ENCODE measurements at places on chromosomes 7 and 10. TPM values are rescaled to one million over a fixed set of nuclear protein-coding genes. Genes with fewer than 3 reads are reported as not detected.

The BAZ1B gene
- 68.9 TPM for total RNA-seq

DNA sequence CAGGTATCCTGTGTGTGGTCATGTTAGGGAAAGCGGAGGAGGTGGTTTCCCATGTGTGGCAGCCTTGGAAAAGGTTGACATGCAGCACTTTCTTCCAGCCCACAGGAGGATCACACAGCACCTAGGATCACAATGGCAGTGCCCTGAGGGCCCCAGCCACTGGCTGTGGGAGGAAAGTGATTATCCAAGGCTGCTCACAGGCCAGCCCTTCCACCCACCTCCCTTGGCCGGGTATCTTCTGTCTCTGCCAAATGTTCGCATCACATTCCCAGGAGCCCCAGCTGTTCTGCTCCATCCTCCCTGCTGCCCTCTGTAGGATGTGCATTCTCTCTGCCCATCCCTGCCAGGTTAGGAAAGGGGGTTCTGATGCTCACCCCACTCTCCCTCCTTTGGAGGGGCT, 2.5 kb upstream of the MLXIPL start:
- no peaks in the 10 kb centered on the region for H3K36me3 ChIP-seq
- peaks cover 38% of the 10 kb centered on the region for H3K27me3 ChIP-seq
- DNase-seq: no peak
- H3K27ac ChIP-seq: no peak overlapping the region

- peaks cover 6% of the 10 kb centered on the region for H3K27me3 ChIP-seq
- H3K27ac ChIP-seq: no peak overlapping the region
- H3K4me1 ChIP-seq: no peaks in the 10 kb centered on the region
These were observed 56.7 kb upstream of the SEPHS1 start for GRCh38 chr10:13404791-13405190.

GRCh38 chr7:7416031-7416858, 119.4 kb downstream of the COL28A1 start:
- H3K4me3 ChIP-seq: no peak overlapping the region
- no peaks in the 10 kb centered on the region for H3K4me1 ChIP-seq
- no peaks in the 10 kb centered on the region for H3K27me3 ChIP-seq
- no peaks in the 10 kb centered on the region for H3K36me3 ChIP-seq
- peak; percentile 63 for DNase-seq
- no peak overlapping the region for H3K27ac ChIP-seq

DNA sequence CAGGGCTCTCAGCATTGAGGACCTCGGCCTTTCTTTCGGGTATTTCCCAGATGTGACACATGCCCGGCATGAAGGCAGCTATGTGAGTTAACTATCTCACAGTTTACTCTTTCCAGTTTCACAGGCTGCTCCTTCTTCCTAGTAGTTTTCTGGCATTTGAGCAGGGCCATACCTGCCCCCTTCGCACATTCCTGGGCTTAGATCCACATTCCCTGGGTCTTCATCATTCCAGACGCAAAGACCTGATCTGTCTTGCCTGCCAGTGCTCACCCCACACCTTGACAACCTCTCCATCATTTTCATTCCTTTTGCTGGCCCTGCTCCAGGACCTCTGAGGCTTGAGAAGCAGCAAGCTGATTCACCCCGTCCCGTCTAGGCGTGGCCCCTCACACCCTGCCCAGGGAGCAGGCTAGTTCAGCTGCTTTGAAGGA, 227.5 kb downstream of the WDR11 start:
- H3K4me1 ChIP-seq: no peaks in the 10 kb centered on the region
- H3K36me3 ChIP-seq: no peaks in the 10 kb centered on the region
- no peaks in the 10 kb centered on the region for H3K27me3 ChIP-seq
- H3K4me3 ChIP-seq: no peak overlapping the region
- H3K27ac ChIP-seq: no peak overlapping the region

DNA sequence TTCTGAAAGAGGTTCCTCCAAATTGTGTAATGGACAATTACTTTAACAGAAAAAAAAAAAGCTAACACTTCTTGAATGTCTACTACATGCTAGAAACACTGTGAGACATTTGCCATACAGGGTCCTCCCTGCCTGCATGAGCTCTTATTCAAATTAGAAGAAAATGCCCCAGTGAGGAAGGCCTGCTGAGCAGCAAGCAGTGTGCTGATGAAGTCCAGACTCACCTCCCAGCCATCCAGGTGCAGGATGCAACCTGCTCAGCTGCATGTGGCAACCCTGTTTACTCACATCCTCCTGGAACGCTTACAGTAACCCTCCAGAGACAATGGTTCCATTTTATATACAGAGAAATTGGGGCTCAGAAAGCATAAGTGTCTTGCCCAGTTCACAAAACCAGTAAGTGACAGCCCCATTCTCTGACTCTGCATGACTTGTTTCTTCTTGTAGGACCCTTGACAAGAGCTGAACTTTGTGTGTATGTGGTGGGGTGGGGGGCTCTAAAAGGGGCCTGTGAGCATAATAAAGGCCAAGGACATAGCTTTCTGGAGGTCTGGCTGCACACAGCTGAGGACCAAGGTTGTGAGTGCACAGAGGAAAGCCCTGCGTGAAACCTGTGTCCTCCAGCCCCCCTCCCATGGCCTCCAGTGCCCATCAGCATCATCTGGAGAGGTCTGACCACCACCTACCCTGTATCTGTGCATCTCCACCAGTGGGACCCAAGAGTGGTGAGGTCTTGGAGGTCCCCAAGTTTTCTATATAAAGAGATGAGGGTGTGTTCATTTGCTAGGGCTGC, 387.8 kb downstream of the GRID1 start:
- H3K4me3 ChIP-seq: no peak overlapping the region
- H3K4me1 ChIP-seq: no peaks in the 10 kb centered on the region
- no peaks in the 10 kb centered on the region for H3K36me3 ChIP-seq
- no peak overlapping the region for H3K27ac ChIP-seq
- no peak for DNase-seq

The TLL2 gene
- total RNA-seq: 0.17 TPM

DNA sequence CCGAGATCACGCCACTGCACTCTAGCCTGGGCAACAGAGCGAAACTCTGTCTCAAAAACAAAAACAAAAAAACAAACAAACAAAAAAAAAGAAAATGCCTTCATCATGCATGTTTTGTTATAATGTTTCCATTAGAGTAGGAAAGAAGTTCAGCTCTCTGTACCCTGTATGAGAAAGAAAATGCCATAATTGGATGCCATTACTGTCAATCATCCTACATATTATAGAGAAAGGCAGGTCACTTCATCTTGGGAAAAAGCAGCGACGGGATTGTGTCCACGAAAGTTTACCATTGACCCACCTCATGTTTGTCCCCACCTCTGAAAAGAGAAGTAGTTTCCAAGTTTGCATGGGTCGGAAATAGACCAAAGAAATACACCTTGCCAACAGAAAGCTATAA, 33.8 kb downstream of the SEC61G start:
- no peak overlapping the region for H3K4me3 ChIP-seq
- DNase-seq: no peak
- no peaks in the 10 kb centered on the region for H3K4me1 ChIP-seq
- H3K36me3 ChIP-seq: no peaks in the 10 kb centered on the region
- H3K27ac ChIP-seq: no peak overlapping the region
- H3K27me3 ChIP-seq: no peaks in the 10 kb centered on the region

The ZNF316 gene
- 13.0 TPM for total RNA-seq

The ACTA2 gene
- total RNA-seq: 78.4 TPM

DNA sequence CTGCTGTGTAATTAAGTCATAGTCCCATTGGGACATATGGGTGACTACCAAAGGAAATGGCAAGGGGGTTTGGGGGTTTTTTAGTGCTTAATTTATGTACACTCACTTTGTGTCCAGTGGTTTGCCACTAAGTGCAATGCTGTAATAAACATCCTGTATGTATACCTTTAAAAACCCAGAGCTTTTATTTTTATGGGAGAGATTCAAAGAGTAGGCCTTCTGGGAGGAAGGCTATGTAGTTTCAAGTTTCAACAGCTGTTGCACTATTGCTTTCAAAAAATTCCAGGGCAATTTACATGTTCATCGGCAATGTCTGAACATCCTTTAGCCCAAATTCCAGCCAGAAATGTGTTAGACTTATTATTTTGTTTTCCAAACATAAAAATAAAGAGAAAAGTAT, 744.7 kb downstream of the XPNPEP1 start:
- no peaks in the 10 kb centered on the region for H3K36me3 ChIP-seq
- no peak for DNase-seq
- H3K27ac ChIP-seq: no peak overlapping the region
- H3K4me3 ChIP-seq: no peak overlapping the region
- no peaks in the 10 kb centered on the region for H3K4me1 ChIP-seq
- no peaks in the 10 kb centered on the region for H3K27me3 ChIP-seq

The DNAJC12 gene
- total RNA-seq: 1.8 TPM

The GPAM gene
- total RNA-seq: 19.3 TPM

GRCh38 chr10:131127138-131127589, 184.4 kb downstream of the TCERG1L start:
- no peaks in the 10 kb centered on the region for H3K4me1 ChIP-seq
- no peak for DNase-seq
- no peaks in the 10 kb centered on the region for H3K36me3 ChIP-seq
- H3K4me3 ChIP-seq: no peak overlapping the region

DNA sequence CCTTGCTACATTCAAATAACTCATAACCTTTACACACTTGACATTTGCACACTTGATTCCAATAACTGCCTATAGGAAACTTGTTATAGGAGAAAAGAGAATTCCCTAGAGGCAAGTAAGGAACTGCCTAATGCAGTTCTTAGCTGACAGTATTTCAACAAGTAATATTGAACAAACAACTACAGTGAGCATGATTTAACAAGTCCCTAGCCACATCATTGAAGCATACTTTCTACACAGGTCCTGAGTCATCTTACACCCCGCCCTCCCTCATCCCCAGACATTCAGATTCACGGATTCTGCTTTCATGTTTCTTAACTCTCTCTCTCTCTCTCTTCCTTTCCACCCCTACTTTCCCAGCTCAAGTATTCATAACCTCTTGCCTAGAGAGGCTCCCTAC, 153.5 kb downstream of the LSM5 start:
- H3K4me1 ChIP-seq: no peaks in the 10 kb centered on the region
- no peaks in the 10 kb centered on the region for H3K27me3 ChIP-seq
- no peak overlapping the region for H3K27ac ChIP-seq
- no peak overlapping the region for H3K4me3 ChIP-seq
- no peak for DNase-seq

DNA sequence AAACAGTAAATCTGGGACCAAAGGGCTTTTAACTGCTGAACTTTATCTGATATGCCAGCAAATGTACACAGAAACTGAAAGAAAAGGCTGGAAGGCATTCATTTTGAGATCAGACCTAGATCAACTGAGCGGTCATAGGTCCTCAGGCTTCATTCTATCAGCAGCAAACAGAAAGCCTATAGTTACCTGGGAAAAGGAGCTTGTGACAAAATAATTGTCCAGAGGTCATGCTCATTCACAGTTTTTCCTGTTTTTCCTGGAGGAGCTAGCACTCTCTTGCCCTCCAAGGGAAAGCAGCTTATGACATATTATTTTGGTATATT, 320.2 kb downstream of the AHR start:
- H3K27ac ChIP-seq: no peak overlapping the region
- H3K27me3 ChIP-seq: no peaks in the 10 kb centered on the region
- no peaks in the 10 kb centered on the region for H3K36me3 ChIP-seq
- H3K4me1 ChIP-seq: no peaks in the 10 kb centered on the region
- no peak for DNase-seq

The NUTM2B gene
- 0.51 TPM for total RNA-seq

GRCh38 chr10:132746801-132747625, 38.9 kb downstream of the NKX6-2 start:
- no peaks in the 10 kb centered on the region for H3K36me3 ChIP-seq
- no peaks in the 10 kb centered on the region for H3K4me1 ChIP-seq
- H3K4me3 ChIP-seq: no peak overlapping the region
- DNase-seq: no peak

DNA sequence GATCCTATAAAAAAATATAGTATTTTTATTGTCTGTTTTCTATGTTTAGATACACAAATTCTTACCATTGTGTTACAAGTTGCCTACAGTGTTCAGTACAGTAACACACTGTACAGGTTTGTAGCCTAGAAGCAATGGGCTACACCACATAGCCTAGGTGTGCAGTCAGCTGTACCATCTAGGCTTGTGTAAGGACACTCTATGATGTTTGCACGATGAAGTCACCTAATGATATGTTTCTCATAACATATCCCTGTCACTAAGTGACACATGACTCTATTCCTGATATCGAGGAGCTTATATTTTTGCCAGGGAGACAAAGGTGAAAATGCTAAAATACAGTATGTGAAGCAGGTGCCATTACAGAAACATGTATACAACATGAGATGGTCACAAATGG, 18.6 kb downstream of the ZNF25 start:
- H3K27me3 ChIP-seq: no peaks in the 10 kb centered on the region
- no peaks in the 10 kb centered on the region for H3K4me1 ChIP-seq
- no peak overlapping the region for H3K4me3 ChIP-seq
- H3K27ac ChIP-seq: no peak overlapping the region

The WDFY4 gene
- 0.66 TPM for total RNA-seq

DNA sequence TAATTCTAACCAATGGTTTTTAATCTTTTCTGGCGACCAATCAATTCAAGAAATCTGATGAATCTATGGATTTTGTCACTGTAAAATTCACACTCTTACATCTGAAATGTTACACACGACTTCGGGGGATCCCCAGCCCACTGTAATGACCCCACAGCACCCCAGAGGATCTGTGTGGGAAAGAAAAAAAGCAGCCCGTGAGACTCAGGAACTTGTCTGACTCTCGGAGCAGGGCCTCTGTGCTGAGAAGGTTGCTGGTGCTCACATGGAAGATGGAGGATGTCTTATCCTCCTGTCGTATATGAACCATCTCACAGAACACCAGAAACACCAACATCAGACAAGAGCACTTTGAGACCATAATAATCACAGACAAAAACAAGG, 228.4 kb upstream of the INHBA start:
- no peaks in the 10 kb centered on the region for H3K36me3 ChIP-seq
- H3K4me3 ChIP-seq: no peak overlapping the region
- no peaks in the 10 kb centered on the region for H3K27me3 ChIP-seq
- DNase-seq: no peak
- peaks cover 19% of the 10 kb centered on the region for H3K4me1 ChIP-seq

DNA sequence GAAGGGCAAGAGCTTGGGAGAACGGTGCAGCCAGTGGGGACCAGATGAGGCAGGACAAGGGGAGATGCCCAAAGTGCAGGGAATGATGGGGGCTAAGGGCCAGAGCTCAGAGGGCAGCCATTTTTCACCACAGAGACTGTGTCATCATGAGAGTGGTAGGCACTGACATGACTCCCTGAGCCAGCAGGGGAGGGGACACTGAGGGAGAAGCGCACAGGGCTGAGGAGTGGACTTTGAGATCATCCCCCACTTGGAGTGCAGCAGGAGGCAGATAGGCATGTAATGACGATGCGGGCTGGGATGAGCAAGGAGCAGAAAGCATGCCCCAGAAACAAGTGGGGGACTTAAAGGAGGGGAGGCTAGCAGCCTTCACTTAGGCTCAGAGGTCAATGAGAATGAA, 5.2 kb upstream of the SMKR1 start:
- H3K27me3 ChIP-seq: no peaks in the 10 kb centered on the region
- no peaks in the 10 kb centered on the region for H3K36me3 ChIP-seq
- no peak overlapping the region for H3K4me3 ChIP-seq
- H3K27ac ChIP-seq: no peak overlapping the region
- DNase-seq: no peak

GRCh38 chr10:1706711-1707110, 30.6 kb downstream of the ADARB2 start:
- no peak for DNase-seq
- no peak overlapping the region for H3K27ac ChIP-seq
- H3K36me3 ChIP-seq: no peaks in the 10 kb centered on the region
- H3K4me1 ChIP-seq: no peaks in the 10 kb centered on the region
- no peaks in the 10 kb centered on the region for H3K27me3 ChIP-seq
- H3K4me3 ChIP-seq: no peak overlapping the region

- no peak overlapping the region for H3K27ac ChIP-seq
- peaks cover 42% of the 10 kb centered on the region for H3K36me3 ChIP-seq
- no peaks in the 10 kb centered on the region for H3K27me3 ChIP-seq
These were observed 2.6 kb downstream of the PPIF start for GRCh38 chr10:79349766-79350406.

GRCh38 chr10:119149729-119150128, 15.8 kb downstream of the SFXN4 start:
- no peaks in the 10 kb centered on the region for H3K27me3 ChIP-seq
- H3K4me1 ChIP-seq: no peaks in the 10 kb centered on the region
- H3K4me3 ChIP-seq: no peak overlapping the region
- no peak overlapping the region for H3K27ac ChIP-seq

All from fibroblast of lung (primary cell).